ENCODE measurements at places on chromosomes 6 and 20.

DNA sequence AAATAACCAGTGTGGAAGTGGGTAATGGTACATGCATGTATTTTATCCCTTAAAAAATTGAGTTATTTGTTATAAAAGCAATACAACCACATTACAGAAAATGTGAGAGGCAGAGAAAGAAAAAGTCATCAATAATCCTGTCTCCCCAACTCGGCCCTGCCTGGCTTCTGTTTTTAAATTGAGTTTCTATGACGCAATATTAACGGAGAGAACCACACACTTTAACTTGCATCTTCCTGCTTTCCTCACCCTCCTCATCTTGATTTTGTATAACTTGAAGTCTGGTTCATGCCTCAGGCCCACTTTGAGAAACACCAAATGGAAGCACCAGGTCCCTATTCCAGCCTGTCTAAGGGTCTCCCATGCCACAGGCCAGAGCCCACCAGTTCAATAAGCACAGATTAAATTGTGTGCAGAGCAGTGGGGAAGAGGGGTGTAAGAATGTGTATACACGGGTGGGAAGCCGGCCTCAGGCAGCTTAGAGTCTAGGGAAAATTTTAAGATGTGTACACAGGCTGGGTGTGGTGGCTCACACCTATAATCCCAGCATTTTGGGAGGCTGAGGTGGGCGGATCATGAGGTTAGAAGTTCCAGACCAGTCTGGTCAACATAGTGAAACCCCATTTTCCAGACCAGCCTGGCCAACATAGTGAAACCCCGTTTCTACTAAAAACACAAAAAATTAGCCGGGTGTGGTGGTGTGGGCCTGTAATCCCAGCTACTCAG, 15.9 kb downstream of the KCNK5 start:
- DNase-seq: no peak

DNA sequence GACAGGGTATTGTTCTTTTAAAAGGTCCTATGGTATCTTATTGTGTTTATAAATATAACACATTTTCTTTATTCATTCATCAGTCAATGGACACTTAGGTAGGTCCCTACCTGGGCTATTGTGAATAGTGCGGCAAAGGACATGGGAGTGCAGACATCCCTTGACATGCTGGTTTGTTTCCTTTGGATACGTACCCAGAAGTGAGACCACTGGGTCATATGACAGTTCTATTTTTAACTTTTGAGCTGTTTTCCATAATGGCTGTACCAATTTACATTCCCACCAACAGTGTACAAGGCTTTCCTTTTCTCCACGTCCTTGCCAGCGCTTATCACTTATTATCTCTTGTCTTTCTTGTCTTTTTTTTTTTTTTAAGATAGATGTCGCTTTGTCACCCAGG, 627.5 kb downstream of the PRKN start:
- DNase-seq: no peak

DNA sequence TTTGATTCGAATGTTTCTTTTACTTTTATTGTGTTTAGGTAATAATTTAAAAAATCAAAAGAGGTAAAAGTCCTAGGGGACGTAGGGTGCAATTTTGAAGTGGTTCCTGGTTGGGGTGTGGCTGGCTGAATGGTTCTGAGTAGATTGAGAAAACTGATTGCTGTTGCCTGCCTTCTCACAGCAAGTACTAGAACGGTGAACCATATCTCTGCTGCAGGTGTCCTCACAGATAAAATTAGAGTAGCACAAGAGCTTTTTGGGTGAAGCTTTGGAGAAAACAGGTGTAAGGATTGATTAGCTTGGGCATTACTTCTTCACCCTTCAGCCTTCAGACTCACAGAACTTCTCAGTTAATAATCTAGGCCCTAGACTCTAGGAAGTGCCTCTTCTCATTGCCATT, 19.8 kb upstream of the GJA10 start:
- DNase-seq: no peak

DNA sequence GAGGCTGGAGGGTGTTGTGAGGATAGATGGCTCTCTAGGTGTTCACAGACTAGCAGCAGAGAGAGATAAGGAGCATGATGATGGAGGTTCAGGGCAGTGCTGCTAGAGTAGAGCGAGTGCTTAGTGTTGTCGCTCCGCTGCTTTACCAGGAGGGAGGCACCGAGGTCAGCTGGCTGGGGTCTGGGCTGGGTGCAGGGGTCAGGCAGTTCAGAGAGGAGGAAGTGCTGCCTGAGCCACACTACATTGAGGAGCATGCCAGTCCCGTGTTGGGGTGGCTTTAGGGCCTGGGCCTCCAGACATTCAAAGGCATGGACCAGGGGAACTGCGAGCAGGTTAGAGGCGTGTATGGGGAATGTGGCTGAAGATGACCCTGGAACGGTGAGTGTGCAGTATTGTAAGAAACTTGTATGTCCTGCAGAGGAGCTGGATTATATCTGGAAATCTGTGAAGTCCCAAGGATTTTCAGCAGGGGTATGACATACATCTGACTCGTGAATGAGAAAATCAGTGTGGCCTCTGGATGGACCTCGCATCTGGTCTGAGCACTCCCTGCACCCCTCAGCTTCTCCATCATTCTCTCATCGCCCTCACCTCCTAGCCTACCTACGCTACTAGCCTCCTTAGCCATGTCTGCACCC, 66.9 kb downstream of the IGF2R start:
- no peak for DNase-seq

GRCh38 chr20:63819224-63819921, 11.7 kb downstream of the ZBTB46 start:
- DNase-seq: no peak

- DNase-seq: no peak
Measured at GRCh38 chr6:38323216-38323615, 316.5 kb downstream of the BTBD9 start.

- DNase-seq: no peak
Measured at GRCh38 chr20:30811885-30812671, 445.4 kb upstream of the DEFB115 start.

DNA sequence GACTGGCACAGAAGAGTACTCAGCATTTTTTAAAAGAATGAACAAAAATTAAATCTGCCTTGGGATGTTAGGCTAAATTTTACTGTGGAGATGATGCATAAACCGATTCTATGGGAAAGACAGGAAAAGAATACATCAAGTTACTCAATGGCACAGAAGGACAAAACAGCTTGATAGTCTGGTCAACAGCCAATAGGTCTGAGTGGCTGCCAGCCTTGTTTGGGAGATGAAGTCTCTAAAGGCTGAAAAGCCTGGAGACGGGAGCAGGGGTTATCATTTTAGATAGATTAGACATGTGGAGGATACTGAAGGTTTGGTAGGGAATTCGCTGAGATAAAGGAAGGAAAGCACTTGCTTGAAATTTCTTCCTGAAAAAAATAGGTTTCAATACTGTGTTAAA, 56.3 kb upstream of the LAMA2 start:
- DNase-seq: no peak

DNA sequence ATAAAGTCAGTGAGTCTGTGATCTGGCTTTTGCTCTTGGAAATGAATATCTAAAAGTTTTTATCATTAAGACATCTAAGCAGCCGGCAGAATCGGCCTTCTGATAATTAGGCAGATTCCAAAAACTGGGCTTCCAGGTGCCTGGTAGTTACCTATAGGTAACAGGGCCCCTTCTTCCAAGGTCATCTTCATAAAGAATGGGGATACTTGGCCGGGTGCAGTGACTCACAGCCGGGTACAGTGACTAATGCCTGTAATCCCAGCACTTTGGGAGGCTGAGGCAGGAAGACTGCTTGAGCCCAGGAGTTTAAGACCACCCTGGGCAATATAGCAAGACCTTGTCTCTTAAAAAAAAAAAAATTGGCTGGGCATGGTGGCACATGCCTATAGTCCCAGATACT, 12.9 kb upstream of the RBL1 start:
- no peak for DNase-seq

DNA sequence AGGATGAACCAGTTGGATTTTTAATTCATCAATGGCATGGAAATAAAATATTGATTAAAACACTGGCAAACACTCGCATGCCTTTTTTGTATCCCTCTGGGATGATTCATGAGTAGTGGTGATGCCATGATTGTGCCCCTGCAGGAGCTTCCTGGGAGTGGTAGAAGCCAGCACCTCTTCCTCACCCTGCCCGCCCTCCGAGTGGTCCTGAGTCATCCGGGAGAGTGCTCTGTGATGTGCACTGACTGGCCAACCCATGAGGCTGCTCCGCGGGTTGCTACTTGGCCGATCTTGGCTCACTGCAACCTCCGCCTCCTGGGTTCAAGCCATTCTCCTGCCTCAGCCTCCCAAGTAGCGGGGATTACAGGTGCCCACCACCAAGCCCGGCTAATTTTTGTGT, 27.4 kb downstream of the GJA10 start:
- DNase-seq: no peak

GRCh38 chr20:18377896-18378481, 88.8 kb downstream of the DZANK1 start:
- no peak for DNase-seq

GRCh38 chr6:96649926-96650325, 87.0 kb downstream of the FHL5 start:
- DNase-seq: no peak

DNA sequence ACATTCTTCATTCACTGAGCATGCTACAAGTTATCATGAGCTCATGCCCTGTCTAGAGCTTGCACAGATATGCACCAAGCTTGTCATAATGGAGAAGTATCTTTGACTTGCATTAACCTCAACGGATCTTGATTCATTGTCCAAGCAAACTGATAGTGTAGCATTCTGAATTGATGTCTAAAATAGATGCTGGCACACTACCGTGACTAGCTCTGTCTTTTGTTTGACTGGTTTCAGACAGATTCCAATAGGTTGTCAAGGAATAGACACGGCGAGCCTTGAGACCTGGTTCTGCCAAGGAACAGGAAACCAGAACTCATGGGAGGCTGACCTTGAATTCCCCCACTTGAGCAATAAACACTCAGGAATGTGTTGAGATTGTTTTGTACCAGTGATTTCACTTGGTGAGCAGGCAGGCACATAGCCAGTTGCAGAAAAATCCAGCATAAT, 1153.1 kb upstream of the GJE1 start:
- no peak for DNase-seq

DNA sequence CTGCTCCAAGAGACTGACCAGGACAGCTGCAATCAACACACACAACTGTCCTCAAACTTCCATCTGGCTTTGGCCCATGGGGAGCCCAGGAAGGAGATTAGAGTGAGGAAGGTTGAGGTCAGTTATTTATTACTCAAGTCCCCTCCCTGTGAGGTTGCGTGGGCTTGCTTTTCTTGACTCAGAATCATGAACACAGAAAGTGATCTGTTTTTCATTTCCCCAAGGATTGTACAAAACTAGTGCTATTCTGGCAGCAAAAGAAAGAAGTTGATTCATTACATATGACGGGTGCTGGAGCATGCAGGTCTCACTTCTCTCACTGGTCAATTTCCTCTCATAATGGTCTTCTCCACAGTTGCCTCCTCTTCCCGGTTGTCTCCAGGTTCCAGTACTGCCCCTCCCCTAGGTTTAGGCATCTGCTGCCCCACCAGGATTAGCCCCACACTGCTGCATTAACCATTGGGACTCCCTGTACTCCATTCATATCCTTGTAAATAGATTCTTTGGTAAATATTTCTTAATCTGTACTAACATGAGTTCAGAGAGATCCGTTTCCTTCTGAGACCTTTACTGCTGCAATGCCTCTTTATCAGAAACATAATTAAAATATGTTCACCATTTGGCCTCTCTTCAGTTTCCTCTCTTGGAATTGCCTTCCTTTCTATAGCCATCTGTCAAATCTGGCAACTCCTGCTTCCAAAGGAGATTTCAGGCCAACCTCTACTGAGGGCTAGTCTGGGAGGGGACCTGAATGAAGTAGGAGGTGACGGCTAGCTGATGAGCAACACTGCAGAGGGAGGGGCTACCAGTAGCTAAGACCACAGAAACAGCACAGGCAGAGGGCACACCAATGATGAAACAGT, 888.8 kb downstream of the QKI start:
- no peak for DNase-seq

GRCh38 chr6:28323813-28324424, 12.0 kb downstream of the ZSCAN31 start:
- no peak for DNase-seq

- no peak for DNase-seq
Measured at GRCh38 chr6:158020272-158020711, 38.6 kb downstream of the SYNJ2 start.

GRCh38 chr6:109372130-109372529, 10.1 kb downstream of the CD164 start:
- no peak for DNase-seq

- DNase-seq: no peak
Measured at GRCh38 chr6:111620169-111620568, 14.5 kb upstream of the TRAF3IP2 start.

DNA sequence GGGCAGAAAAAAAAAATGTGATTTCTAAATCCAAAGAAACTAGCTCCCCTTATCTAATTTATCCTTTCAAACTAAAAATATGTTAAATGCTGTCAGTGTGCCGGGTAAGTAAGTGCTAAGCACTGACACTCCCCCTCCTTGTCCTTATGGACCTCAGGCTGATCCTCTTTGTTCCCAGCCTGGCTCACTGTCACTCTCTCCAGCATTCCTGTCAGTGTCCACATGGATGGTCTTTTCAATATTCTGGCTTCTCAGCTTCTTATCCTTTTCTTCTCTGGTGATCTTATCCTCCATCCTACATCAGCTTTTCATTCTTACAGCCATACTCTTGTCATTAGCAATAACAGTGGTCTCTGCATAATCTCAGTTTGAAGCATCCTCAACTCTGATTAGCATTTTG, 55.0 kb downstream of the BCKDHB start:
- no peak for DNase-seq

GRCh38 chr6:145609521-145609920, 125.8 kb downstream of the EPM2A start:
- DNase-seq: no peak

- DNase-seq: no peak
Measured at GRCh38 chr20:53642196-53643030, 48.8 kb upstream of the ZNF217 start.

- DNase-seq: no peak
Measured at GRCh38 chr6:53786832-53787231, 8.0 kb upstream of the LRRC1 start.

GRCh38 chr6:140542863-140543262, 1168.4 kb upstream of the CITED2 start:
- DNase-seq: no peak

DNA sequence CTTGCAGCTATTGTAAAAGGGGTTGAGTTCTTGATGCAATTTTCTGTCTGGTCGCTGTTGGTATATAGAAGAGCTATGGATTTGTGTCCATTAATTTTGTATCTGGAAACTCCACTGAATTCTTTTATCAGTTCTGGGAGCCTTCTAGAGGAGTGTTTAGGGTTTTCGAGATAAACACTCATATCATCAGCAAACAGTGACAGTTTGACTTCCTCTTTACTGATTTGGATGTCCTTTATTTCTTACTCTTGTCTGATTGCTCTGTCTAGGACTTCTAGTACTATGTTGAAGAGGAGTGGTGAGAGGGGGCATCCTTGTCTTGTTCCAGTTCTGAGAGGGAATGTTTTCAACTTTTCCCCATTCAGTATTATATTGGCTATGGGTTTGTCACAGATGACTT, 120.8 kb upstream of the SSTR4 start:
- DNase-seq: no peak

DNA sequence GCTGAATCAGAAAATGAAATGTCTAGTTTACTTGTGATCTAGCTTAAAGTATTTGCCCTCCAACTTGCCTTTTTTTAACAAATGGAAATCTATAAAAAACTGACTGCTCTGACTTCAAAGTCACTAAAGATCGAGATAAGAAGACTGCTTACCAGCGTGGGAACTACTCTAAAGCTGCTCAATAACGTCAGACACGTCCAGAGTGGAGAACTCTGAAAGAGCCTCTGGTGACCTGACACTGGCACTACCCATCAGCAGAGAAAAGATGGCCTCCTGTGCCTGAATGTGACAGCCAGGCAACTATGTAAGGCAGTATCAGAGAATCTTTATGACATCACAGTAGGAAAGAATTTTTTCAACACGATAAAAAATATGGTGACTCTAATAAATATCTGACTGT, 202.1 kb upstream of the SHLD1 start:
- no peak for DNase-seq
